ENCODE measurements at places on chromosomes 7 and 10. TPM values are rescaled to one million over a fixed set of nuclear protein-coding genes. Genes with fewer than 3 reads are reported as not detected.
A peak's percentile ranks its signal among the peaks of the same experiment; 100 is the strongest.

GRCh38 chr7:46165276-46165675 is 244.2 kb upstream of the IGFBP3 start:
- no peak for DNase-seq

Gene SPDYE17
- total RNA-seq, result not detected

Gene RPA3
- 18.3 TPM for total RNA-seq

GRCh38 chr10:118002581-118002980 is 44.2 kb downstream of the RAB11FIP2 start:
- no peak for DNase-seq

- DNase-seq, result no peak
Measured at GRCh38 chr7:90692947-90693346, 96.8 kb downstream of the CDK14 start.

Gene GPR26
- total RNA-seq, result not detected

- DNase-seq, result no peak
Measured at GRCh38 chr10:47055386-47056246, 144.4 kb downstream of the PTPN20 start.

Gene EN2
- not detected for total RNA-seq

DNA sequence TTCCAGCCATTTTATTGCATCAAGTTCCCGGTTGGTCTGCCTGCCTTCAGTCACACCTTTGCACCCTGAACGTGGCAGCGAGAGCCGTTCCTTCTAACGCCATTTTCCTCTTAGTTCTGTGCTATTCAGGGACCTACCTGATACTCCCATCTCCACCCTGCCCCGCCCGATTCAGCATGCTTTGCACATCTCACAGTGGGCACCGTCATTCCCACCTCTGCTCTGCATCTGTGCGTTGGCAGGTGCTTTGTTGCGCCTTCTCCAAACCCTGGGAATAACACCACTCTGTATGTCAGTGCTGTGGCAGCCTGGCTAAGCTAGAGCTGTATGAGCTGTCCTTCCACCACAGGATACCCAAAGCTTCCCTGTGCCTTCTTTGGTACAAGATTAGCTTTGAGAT is 96.8 kb downstream of the ACTR3B start:
- DNase-seq, result no peak

DNA sequence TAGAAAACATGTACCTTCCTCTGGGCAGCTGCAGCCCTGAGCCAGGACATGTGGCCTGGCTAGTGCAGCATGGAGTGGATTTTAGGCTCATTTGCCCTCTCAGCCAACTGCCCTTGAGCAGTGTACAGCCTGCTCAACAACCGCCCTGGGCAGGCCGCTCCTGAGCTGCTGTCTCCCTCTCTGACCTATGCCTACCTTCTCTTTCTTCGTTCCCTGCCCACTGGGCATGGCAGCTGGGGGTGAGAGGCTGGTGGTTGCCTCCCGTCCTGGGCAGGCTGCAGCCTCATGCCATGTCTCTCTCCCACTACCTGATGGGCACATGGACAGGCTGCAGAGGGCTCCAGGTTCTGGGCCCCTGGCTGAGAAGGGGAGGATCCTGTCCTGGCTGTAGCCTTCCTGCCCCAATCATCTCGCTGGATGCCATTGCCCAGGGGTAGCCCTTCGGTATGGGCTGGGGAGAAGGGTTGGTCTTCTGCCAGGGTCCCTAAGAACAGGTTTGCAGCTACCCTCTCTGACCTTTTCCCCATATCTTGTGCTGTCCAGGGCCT is 97.3 kb downstream of the NEURL1 start:
- DNase-seq, result no peak

Gene MCMBP
- total RNA-seq, result 36.6 TPM

GRCh38 chr10:23294638-23295247 is 49.9 kb downstream of the C10orf67 start:
- DNase-seq, result no peak

GRCh38 chr10:118054383-118054782 is 7.6 kb upstream of the RAB11FIP2 start:
- no peak for DNase-seq

GRCh38 chr7:138801256-138801655 is 3.3 kb upstream of the ATP6V0A4 start:
- DNase-seq, result no peak

Gene PAX4
- total RNA-seq, result not detected

GRCh38 chr7:80218723-80219122 is 84.1 kb downstream of the GNAI1 start:
- no peak for DNase-seq

DNA sequence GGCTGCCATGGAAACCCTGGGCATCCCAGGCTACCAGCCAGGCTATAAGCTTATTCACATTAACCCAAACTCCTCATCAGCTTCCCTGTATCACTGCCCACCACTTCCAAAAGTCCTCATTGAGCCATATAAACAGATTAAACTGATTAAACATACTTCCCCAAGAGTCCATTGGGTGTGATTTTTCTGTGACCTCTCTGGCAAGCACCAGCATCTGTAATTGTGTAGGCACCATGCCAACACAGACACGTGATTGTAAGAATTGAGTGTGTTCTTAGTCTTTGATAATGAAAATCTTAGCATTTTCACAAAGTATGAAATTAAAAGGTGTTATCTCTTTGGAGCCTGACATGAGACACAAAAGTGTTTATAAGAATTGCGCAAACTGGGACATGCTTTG is 679.3 kb downstream of the TYW1 start:
- peak; percentile 22 for DNase-seq

Gene HECW1
- total RNA-seq, result 3.8 TPM

Gene SLC26A5
- total RNA-seq, result 0.23 TPM

Gene TRPV5
- not detected for total RNA-seq

Gene GRB10
- total RNA-seq, result 106 TPM
